ENCODE measurements at places on chromosomes 3 and 15.

DNA sequence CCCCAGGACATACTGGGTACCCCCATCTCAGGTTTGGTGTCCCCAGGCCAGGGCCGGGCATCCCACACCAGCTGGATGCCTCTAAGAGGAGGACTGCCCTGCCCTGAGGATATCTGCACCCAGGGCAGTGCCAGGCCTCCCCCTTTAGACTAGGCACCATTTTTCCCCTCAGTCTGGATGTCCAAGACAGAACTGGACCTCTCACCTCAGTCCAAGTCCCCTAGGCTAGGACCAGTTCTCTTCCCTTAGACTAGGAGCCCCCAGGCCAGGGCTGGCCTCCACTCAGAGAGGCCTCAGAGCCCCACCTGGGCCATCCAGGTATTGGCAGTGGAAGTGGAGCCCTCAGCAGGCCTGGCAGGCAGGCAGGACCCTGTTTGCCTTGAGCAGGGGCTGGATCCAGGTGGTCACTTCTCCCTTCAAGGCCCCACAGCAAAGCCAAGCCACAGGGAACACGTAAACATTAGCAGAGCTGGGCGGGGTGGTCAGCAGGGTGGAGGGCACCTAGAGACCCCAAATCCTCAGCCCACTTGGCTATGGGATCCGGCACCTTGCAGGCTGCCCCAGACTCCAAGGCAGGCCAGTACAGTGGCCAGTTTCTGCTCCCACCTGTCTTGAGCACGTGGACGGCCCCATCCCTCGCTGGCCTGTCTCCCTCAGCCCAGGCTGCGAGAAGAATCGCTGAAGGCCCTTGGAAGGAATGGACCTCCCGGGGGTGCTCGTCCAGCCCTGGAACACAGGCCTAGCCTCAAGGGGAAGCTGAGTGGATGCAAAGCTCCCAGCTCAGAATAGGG is 28.3 kb downstream of the PTH1R start:
- no peak overlapping the region for H3K4me3 ChIP-seq
- no peak for DNase-seq
- no peak overlapping the region for H3K27ac ChIP-seq
- H3K4me1 ChIP-seq = peaks cover 15% of the 10 kb centered on the region
- no peaks in the 10 kb centered on the region for H3K36me3 ChIP-seq

GRCh38 chr3:24519368-24520100 is 24.9 kb upstream of the THRB start:
- no peak overlapping the region for H3K27ac ChIP-seq
- no peak for DNase-seq
- H3K36me3 ChIP-seq = no peaks in the 10 kb centered on the region

DNA sequence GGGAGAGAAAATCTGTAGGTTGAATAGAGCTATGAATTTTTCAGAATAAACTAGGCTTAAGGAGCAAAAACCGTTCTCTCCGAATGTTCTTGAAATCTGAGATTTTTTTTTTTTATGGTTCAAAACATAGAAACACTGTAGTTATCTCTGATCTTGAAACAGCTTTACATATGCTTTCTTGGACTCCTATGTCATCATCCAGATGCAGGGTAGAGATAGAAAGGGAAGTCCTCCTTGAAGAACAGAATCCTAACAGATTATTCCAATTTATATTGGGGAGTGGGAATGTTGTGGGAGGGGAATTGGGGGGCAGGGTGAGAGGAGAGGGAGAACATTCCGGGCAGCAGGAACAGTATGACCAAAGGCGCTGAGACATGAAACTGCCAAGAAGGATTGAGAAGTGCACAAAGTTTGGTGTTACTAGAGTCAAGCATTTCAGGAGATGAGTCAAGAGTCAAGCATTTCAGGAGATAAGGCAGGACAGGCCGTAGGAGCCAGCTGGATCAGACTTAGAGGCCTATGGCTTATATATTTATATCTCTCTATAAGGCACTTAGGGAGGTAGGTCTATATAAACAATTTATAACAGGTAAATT is 21.9 kb upstream of the ST3GAL6 start:
- no peak overlapping the region for H3K4me3 ChIP-seq
- peaks cover 7% of the 10 kb centered on the region for H3K27me3 ChIP-seq
- H3K4me1 ChIP-seq = no peaks in the 10 kb centered on the region
- DNase-seq = no peak

DNA sequence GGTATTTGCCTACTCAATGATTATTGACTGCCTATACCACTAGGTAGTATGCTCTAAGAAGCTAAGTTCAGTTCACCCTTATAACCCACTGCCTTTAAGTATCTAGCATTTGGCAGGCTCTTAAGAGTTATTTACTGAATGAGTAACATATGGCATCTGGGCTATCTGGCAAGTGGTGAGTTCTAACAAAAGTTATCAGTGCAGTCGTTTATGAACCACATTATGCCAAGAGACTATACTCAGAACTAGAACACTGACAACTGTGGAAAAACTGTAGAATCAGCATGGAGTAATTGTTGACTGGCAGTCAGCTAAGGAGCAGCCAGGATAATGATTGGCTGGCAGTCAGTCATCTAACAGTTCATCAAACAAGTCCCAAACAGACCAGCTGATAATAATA is 25.8 kb downstream of the RAF1 start:
- H3K27me3 ChIP-seq = no peaks in the 10 kb centered on the region
- no peak overlapping the region for H3K4me3 ChIP-seq
- no peaks in the 10 kb centered on the region for H3K4me1 ChIP-seq
- peaks cover 4% of the 10 kb centered on the region for H3K36me3 ChIP-seq
- DNase-seq = no peak
